GM04503 (cell line): ENCODE measurements at places on chromosomes 2 and 18.

- DNase-seq: no peak
These were observed 60.7 kb downstream of the ASXL2 start for GRCh38 chr2:25817630-25818029.

DNA sequence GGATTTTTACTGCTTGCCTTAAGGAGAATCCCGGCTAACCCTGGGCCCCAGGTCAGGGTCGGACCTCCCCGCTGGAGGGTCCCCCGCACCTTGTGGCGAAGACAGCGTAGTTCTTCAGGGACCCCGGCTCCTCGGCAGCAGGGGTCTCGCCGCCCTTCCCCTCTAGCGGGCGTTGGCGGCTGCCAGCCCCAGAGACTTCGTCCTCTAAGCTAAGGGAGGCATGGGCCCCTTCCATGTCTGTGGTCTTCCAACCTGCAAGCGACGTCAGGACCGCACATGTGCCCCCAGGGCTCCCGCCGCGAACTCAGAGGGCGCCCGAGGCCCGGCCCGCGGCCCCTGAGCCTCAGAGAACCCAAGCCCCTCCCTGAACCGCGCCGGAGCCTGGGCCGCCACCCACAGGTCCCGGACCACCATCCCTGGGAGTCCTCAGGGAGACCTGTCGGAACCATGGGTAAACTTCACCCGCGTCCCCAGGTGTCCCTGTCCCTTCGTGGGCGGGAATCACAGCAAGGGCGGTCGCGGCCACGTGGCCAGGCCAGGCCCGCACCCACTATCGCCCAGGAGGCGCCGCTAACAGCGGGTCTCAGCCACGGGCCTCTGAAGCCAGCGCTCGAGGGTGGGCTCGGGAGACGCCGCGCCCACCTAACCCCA, 562 bp downstream of the ANKMY1 start:
- DNase-seq: no peak

DNA sequence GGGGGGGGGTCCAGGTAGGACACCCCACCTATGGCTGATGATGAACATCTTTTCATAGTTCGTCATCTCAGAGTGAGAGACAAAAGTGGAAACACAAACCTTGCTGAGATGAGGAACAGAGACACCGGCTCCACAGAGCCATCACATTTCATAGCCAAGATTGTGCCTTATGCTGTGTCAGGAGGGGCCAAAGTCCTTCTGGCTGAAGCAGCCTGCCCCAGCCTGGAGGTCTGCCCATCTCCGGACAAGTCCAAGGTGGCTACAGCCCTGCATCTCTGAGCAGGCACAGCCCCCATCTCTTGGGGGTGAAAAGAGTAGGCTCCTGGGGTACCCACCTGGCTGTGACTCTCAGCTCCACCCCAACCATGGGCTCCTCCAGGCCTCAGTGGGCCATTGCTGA, 70.3 kb downstream of the ZBTB7C start:
- no peak for DNase-seq

DNA sequence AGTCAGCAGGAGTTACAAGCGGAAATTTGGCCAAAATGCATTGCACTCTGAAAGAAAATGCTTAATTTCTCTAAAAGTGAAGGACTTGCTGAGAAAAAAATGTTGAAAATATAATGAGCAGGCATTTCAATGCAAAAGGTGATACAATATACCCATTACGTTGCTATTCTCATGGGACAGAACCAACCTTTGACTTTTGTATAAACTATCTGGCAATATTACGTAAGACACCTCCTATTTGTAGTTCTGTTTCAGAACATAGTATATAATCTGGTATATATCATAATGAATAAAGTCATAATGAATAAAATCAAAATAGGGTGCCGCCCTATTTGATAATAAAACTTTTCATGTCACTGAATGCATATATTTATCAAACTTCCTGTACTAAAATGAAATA, 286.2 kb upstream of the SESTD1 start:
- no peak for DNase-seq

DNA sequence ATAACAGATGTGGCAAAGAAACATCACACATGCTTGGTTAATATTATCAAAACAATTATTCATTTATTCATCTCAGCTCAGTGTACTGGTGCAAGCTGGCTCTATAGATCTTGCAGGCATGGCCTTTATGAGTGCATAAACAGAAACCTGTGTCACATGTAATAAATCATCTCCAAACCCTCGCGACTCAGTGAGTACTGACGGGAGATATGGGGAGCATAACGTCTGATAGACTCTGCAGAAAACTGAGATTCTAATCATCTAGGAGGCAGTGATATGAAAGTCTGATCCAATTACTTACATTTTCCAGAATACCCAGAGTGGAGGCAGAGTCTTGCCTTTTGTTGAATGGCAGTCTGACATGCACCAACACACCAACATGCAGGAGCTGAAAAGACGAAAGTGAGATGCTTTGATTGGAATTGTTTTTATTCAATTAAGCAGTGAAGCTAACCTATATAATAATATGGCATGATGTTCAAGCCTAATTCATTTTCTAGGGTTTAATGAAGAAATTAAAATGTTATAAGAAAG, 416.8 kb downstream of the RNF144A start:
- DNase-seq: no peak

DNA sequence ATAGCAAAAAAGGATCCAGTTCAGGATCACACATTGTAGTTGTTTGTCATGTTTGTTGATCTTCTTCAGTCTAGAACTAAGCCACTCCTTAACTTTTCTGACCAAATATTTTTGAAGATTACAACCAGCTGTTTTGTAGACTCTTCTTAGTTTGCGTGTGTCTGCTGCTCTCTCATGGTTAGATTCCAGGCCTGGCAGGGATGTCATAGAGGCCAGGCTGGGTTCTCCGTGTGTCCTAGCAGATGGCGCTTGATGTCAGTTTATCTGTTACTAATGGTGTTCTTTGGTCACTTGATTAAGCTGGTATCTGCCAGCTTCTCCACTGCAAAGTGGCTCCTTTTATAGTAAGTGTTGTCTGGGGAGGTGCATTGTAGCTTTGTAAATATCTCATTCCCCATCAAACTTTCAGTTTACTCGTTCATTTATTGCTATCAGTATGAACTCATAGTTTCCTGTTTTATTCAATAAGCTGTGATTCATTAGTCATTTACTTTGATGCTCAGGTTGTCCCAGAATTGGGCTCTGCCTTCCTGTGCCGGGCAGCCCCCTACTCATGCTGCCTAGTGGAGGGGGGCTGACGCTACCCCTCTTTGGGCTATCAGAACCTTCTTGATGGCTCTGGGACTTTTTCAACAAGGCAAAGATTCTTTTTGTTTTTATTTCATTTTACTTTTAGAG, 42.1 kb downstream of the GRHL1 start:
- no peak for DNase-seq

DNA sequence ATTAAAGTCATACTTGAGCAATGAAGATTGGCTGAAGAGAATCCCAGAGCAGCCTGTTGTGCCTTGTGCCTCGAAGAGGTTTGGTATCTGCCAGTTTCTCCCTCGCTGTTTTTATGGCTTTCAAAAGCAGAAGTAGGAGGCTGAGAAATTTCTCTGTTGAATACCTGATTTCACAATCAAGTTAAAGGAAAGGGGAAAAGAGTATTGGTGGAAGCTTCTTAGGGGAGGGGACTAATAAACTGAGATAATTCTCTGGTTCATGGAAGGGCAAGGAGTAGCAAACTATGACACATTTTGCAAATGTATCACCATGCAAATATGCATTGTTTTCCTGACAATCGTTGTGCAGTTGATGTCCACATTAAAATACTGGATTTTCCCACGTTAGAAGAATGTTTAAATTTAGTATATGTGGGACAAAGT, at the start of gene IL1B:
Gene IL1B, minus strand, starts transcription at position 85 of the 423 bp plus-strand sequence. CDS start 550 bp downstream, outside the sequence.
- peak; percentile 94 for DNase-seq

GRCh38 chr2:164032995-164033394, 297.2 kb upstream of the FIGN start:
- DNase-seq: no peak

GRCh38 chr2:70552501-70553333, 909 bp downstream of the TGFA start:
- no peak for DNase-seq

- no peak for DNase-seq
These were observed 29.6 kb upstream of the FAM117B start for GRCh38 chr2:202605174-202605573.

DNA sequence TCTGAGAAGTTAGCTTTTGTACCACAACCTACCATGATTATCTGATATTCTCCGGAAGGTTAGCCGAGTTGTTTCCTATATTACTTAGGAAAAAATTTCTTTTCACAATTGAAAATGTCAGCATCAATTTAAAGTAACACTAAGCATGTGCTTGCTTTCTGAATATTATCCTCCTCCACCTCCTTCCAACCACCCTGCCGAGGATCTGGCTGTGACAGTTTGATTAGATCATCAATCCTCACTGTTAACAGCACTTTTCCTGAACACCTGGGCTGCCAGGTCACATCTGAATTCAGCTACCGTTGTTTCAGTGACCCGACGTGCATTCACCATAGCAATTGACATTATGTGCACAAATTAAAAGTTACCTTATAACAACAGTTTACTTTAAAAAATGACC, 207.0 kb downstream of the ZNF407 start:
- DNase-seq: no peak

- DNase-seq: no peak
These were observed 231.7 kb downstream of the PARD3B start for GRCh38 chr2:204776781-204777559.

GRCh38 chr2:111977240-111977639, 77.8 kb upstream of the TMEM87B start:
- no peak for DNase-seq

- DNase-seq: no peak
These were observed 27.3 kb upstream of the KCNG2 start for GRCh38 chr18:79770501-79770815.

GRCh38 chr2:74554820-74555531, 456 bp downstream of the DOK1 start:
- no peak for DNase-seq

DNA sequence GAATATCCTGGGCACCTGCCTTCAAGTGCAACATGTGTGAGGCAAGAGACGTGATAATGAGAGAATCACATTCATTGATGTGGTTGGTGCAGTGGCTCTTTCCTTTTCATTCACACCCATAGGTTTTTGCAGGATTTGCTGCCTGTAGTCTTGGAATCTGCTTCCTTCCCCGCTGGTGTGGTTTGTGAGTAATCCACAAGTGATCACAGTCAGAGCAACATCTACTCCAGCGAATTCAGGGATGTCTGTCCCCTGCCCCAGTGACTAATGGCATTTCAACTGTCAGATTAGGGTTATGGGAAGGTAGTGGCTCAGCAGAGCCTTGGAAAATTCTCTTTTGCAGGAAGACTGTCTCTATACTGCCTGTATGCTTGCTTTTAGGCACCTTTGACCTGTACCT, 225.5 kb upstream of the RBMS1 start:
- DNase-seq: no peak

- DNase-seq: no peak
These were observed 156.6 kb upstream of the ACVR2A start for GRCh38 chr2:147688242-147688641.

GRCh38 chr2:159176555-159176954, 109.9 kb downstream of the WDSUB1 start:
- no peak for DNase-seq

DNA sequence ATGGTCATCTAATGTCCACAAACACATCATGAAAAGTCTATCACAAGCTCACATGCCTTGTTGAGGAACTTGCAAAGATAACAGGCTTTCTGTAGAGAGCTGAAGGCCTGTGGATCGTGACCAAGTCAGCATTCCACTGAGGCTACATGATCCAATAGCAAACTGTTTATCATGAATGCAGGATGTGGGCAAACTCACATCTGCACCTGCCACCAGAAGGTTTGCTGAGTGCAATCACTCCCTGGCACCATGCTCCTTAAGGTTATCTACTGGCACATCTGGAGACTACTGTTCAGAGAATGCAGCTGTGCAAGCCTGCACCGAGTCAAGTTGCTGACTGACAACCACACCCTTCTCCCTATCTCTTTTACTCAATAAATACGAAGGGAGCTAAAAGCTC, 67.3 kb upstream of the ACAA2 start:
- no peak for DNase-seq

- DNase-seq: no peak
These were observed 267.6 kb downstream of the SRBD1 start for GRCh38 chr2:45343251-45344017.

- no peak for DNase-seq
These were observed 302.2 kb upstream of the STON1 start for GRCh38 chr2:48227617-48228344.

GRCh38 chr18:6022845-6023244, 127.5 kb upstream of the TMEM200C start:
- DNase-seq: no peak

DNA sequence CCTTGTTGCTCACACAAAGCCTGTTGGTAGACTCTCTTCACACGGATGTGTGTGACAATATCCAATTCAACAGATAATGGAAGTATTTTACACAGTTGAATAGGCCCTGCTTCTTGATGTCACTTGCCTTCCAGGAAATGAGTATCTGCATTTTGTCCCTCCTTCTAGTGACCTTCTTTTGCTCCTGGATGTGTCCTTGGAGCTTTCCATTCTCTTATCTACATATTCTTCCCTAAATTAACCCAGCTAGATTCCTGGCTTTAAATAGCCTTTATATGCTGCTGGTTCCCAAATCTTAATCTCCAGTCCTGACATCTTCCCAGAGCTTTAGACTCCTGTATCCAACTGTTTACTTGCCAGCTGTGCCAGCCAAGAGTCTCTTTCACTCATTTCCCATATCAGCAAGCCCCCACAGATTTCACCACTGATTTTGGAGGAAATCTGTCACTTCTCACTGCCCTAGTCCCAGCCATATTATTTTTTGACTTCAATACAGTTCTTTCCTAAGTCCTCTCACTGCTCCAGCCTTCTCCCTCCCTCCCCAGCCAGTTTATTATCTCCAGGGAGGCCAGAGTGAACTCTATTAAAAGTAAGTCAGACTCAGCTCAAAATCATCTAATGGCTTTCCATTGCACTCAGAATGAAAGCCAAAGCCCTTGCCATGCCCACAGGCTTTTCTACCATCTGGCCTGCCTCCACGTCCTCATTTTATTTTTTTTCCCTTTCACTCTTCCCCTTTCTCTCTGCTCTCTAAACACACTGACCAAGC, 170.0 kb downstream of the PDE11A start:
- no peak for DNase-seq

DNA sequence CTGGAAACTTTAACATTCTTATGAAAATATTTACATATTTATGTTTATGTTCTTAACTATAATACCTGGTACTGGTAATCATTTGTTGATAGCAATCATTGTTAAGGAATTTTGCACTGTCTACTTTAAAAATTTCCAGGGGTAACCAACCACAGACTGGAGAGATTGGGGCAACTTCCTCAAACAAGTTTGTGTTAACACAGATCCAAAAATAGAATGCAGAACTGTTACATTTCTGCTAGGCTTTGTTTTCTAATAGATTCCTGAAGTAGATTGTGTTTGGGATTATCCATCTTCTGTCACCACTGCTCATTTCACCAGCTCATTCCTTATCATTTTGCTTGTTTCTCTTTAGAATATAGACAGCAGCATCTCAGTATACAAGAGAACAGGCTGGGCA, 23.7 kb downstream of the RNF125 start:
- DNase-seq: no peak

DNA sequence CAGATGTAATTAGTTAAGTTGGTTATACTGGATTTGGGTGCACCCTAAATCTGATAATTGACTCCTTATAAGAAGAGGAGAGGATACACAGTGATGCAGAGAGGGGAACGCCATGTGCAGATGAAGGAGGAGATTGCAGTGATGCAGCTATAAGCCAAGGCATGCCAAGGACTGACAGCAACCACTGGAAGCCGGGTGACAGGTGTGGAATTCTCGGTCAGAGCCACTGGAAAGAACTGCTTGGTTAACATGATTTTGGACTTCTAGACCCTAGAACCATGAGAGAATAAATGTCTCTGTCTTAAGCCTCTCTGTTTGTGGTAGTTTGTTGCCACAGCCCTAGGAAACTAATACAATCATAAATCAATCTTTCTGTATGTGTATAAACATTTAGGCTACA, 403.3 kb upstream of the CDH20 start:
- DNase-seq: no peak
